ENCODE measurements at places on chromosomes 3 and 15.

DNA sequence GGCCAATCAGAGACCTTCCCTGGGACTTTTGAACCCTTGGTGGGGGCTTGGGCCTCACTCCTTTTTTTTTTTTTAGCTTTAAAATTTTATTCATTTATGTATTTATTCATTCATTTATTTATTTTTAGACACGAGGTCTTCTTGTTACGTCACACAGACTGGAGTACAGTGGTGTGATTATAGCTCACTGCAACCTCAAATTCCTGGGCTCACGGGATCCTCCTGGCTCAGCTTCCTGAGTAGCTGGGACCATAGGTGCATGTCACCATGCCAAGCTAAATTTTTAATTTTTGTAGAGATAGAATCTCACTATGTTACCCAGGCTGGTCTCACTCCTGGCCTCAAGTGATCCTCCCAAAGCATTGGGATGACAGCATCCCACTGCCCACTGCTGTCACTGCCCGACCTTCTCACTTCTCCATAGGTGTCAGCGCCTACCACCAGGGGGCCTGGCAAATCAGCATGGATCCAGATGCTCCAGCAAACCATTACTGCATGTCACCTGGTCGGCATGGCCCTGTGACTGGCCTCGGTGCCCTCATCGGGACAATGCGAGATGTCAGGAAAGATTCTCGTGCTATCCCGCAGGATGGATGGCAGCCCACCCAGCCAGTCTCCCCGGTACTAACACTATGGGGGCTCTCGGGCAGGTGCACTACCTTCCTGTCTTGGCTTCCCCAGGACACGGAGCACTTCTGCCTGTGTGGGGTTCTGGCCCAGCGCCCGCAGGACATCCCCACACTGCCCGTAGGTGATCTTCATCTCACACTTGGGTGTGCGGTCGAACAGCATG is 3.0 kb downstream of the MYL3 start:
- DNase-seq: peak; percentile 64

DNA sequence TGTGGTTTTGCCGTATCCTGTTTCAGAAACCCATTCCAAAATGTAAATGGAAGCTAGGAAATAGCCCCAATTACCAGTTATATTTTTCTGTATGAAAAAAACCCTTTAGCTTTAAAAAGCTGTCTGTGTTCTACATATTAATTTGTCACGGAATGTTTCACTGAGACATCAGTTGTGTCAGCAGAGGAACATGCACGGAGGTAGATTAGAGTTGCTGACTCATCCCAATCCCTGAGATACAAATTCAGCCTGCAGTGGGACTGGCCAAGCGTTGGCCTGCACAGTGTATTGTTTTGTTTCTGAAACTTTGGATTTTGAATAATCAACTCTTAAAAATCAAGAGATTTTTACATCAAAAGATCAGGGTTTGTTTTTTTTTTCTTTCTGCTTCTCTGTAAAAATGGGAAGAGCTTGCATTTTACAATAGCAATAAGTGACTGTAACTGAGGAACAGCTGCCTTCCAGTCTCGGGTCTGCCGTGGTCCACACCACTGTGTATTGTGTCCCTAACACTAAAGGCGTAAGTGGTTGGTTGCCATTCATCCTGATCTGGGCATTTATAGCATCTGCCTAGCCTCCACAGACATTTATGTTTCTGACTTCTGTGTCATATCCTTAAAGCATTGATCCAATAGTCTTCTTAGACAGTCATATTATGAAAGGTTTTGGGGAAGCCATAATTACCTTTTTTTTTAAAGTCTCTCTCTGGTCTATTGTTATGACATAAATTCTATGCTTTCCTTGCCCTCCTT is 218.1 kb downstream of the ADAMTSL3 start:
- DNase-seq: peak; percentile 63

GRCh38 chr15:92336419-92336987 is 57.2 kb upstream of the ST8SIA2 start:
- no peak for DNase-seq

DNA sequence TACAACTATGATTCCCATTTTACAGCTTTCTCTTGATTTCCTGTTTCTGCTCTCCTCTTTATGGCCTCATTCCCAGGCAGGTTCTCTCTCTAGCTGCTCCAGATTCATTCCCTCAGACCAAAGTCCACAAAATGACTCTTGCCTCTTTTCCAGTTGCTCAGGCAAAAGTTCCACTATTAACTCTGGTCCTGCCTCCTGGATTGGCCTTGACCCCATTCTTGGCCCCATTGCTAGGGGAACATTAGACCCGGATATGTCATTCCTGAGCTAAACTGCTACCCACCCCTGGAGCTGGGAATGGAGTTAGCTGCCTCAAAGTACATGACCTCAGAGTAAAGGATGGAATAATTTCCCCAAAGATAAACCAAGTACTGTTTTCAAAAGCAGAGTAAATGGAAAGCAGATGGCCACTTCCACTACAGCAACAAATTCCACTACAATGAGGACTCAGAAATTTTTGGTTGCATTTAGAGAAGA is 73.0 kb upstream of the GAP43 start:
- no peak for DNase-seq

DNA sequence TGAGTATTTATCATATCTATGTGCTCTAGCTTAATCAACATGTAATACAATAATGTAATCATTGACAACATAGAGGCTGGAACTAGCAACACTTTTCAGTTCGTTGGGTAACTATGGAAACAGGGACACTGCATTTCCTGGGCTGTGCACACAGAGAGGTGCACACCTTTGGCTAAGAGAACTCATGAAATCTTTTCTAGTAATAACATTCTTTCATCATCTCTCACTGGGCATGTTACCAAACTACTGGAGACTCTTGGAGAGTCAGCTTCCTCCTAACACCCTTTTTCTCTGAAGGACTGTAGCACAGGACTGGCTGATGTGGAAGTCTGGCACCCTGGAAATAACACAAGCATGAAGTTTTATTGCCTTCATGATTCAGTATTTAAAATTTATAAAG is 135.6 kb downstream of the KCNMB2 start:
- DNase-seq: no peak

DNA sequence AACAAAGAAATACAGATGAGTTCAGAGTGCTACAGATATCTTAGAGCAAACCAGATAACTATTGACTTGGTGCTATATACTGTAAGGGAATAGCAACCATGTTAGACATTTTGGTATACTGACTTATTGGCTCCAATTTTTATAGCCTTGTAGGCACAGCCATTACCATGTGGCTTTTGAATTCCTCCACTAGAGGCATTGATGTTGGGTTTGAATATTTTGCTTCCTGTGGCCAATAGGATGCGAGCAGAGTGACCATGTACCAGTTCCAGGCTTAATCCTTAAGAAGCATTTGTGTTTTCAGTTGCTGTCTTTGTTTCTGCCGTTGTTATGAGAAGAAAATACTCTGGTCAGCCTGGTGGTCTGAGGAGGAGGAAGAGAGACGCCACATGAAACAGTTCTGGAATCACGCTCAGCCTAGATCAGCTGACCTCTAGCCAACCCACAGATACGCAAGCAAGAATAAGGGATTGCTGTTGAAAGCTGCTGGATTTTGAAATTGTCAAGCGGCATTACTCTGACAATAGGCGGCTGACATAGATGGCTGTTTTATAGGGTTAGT is 109.4 kb upstream of the TNIK start:
- DNase-seq: no peak

GRCh38 chr3:140441006-140441405 is 236.9 kb upstream of the TRIM42 start:
- DNase-seq: no peak

DNA sequence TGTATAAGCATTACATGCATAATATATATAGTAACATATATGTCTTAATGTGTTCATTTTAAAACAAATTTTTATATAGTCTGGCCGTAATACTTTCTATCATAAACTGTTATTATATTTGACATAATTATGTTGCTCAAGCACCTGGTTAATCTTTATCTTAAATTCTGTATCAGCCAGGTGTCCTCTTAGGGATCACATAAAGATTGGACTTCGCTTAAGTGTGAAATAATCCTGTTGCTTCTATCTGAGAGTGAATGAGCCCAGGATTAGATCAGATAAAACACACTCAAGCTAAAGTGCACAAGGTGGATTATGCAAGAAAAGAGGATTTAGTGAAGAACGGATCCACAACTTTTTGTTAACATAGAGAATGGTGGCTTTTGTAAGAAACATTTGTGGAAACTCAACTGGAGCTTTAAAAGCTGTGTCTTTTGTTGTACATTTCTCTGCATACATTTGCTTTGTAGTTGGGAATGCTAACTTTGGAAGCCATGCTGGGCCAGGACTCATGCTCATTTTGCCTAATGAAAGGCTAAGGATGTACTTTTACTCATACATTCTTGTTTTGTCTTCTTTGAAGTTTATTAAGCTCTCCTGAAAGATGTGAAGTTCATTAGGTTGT is 437.8 kb downstream of the ZIC1 start:
- no peak for DNase-seq

DNA sequence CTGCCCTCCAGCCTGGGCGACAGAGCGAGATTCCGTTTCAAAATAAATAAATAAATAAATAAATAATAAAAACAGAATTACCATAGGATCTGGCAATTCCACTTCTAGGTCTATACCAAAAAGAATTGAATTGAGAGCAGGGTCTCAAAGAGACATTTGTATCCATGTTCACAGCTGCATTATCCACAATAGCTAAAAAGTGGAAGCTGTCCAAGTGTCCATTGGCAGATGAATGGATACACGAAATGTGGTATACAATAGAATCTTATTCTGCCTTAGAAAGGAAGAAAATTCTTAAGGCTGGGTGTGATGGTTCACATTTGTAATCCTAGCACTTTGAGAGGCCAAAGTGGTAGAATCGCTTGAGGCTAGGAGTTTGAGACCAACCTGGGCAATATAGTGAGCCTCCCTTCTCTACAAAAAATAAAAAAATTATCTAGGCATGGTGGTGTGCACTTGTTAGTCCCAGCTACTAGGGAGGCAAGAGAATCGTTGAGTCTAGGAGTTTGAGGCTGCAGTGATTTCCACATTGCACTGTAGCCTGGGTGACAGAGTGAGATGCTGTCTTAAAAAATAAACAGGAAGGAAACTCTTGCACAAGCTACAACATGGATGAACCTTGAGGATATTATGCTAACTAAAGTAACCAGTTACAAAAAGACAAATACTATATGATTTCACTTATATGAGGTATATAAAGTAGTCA is 24.2 kb downstream of the PFKFB4 start:
- no peak for DNase-seq

GRCh38 chr3:58092521-58092920 is 84.3 kb downstream of the FLNB start:
- no peak for DNase-seq

DNA sequence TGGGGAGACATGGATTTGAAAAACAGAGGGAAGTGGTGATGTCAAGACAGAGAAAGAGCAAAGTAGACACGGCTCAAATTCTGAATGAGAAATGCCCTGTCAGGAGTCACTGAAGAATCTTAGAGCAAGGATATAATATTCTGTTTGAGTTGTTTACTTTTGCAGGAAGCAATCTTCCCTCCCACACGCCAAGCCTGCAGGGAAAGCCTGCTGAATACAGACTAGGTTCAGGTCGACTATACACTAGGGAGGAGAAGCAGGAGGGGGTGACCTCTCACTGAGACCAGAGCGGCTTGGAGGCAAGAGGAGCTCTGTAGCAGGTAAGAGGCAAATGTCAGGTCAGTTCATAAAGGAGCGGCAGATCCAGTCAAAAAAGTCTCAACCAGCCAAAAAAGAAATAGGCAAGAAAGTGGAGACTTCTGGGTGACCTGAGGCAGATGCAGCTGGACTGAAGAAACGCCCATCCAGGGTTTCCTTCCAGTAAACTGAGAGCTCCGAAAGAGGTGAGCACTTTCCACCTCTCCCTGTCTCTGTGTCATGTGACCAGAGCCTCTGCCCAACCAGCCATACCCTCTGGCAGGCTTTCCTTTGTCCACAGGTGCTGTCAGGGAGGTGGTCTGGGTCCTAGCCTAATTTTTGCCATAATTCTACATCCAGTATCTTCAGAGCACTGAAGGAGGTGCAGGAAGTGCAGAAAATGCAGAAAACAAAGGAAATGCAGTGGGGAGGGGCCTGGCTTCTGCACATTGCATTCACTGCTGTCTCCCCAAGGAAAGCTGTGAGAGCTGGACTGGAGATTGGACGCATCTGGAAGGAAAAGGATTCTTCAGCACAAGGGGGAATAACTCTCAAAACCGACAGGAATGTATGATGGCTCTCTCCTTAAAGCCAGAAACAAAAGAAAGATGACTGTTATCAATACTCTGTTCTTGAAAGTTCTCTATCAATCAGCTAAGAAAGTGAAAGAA is 37.8 kb upstream of the CTXND1 start:
- DNase-seq: no peak

- no peak for DNase-seq
Measured at GRCh38 chr3:122497425-122497824, 17.3 kb downstream of the KPNA1 start.

DNA sequence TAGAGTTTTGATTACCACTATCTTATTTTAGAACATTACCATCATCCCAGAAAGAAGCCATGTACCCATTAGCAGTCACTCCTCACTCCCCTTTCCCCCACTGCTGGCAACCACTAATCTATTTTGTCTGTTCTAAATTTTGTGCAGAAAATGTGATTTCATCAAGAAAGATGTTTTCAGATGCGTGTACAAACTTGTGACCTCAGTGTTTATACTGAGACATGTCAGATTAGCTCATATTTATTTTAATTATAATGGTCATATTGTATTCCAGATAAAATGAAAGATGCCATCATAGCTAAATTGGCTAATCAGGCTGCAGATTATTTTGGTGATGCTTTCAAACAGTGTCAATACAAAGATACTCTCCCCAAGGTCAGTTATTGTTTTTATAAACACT is 27.8 kb downstream of the PDCD6IP start:
- DNase-seq: no peak

DNA sequence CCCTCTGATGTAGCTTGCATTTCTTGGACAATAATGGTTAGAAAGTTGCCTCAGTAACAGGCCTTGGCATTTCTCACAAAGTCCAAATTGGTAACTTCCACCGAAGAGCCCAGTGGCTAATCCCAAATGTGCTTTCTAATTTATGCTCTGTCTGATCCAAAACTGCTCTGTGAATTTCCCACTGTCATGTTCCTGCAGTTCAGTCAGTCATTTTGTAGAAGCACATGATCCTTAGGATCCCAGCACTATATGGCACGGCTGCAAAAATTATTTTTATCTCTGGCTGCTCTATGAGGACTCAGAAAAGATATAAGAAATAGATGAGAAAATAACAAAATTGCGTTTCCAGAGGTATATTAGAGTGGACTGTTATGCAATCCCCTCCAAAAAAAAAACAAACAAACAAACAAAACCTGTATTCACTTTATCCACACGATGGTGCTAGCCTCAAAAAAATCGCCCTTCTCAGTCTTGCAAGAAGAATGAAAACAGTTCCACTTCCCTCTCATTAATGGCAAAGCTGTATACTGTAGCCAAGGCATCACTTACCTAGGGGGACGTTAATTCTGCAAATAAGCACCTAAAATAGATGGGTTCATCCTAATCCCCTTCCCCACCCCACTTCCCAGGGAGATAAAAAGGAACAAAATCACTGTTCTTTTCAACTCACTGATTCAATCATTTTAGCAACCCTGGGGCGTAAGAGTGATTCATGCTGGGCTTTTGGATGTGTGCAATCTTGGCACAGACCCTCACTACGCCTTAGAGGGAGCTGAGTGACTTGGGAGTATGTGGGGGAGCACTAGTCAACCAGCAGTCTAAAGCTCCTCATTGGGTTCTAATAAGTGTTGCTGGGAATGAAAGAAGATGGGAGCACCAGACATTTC is 61.3 kb downstream of the TMCO5A start:
- peak; percentile 63 for DNase-seq

Measured in cardiac muscle cell (in vitro differentiated cells and primary cell).